HCEC 1CT (cell line): ENCODE measurements at places on chromosomes 3 and 15.
A peak's percentile ranks its signal among the peaks of the same experiment; 100 is the strongest.

DNA sequence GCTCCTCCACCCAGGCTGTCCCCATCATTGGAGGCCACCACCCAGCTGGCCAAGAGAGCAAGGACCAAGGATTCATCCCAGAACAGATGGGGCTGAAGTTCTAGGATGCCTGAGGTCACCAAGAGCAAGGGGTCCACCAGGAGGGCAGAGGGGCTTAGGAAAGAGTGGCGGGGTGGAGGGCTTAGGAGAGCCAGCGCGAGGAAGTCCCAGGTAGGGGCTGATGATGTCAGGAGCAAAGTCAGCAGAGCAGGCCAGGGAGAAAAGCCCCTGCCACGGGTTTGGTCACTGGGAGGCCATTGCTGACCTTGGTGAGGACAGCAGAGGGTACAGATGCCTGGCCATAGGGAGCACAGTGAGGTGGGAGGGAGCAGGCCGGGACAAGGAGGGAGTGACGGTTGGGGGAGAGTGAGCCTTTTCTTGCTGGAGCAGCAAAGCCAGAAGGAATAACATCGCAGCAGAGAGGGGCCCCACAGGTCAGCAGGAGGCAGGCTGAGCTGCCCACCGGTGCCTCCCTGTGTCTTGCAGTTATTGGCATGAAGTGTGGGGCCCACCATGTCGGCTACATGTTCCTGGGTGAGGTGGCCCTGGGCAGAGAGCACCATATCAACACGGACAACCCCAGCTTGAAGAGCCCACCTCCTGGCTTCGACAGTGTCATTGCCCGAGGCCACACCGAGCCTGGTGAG is 5.2 kb downstream of the PARP3 start:
- no peak for DNase-seq

DNA sequence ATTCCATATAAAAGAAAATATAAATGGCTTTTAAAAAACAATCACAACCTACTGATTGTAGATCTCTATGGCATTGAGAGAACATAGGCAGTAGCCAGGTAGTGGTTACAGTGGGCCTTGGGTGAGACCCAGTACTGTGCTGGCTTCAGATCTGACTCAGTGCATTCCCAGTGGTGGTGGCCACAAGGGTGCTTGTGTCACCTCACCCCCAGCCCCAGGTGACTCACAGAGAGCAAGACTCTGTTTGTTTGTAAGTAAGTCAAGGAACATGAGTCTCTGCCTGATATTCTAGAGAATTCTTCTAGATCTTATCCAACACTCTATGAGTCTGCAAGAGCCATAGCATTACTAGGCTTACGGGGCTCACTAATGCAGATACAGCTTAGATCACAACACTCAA is 118.8 kb upstream of the AZI2 start:
- no peak for DNase-seq

- peak; percentile 34 for DNase-seq
These were observed 95.0 kb downstream of the NFKBIZ start for GRCh38 chr3:101944308-101944707.

GRCh38 chr15:81929557-81929956 is 116.3 kb downstream of the MEX3B start:
- no peak for DNase-seq

DNA sequence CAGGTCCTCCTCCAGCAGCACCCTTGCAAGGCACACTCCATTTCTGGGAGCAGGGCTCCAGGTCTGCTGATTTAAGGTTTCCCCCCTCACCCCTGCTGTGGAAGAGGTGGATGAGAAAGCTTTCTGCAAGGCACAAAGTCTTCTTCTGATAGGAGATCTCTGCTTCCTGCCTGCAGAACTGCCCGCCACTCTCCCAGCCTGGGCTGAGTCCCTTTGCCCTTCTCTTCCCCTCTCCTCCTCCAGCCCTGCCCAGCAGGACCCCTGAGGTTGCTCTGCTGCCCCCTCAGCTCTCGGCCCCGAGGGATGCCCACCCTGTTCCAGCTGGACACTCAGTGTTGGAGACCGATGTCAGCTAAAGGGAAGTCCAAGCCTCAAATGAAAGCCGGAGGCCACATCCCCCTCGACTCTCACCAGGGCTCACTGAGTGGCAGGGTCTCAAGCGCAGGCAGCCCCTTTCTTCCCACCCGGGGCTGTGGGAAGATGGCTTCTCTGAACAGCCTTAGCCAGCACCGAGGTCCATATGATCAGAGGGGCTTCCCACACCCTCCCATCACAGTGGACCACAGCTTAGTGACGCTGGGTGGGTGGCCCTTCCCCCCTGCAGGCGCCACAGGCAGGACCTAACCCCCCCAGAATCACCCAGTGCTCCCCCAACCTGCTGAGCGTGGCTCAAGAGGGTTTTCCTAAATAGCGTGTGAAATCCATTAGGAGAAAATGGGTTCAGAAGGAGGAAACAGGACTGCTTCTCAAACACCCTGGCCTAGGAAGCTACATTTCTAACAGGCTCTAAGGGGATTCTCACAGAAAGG is 4.0 kb downstream of the ATP10A start:
- DNase-seq, result no peak

DNA sequence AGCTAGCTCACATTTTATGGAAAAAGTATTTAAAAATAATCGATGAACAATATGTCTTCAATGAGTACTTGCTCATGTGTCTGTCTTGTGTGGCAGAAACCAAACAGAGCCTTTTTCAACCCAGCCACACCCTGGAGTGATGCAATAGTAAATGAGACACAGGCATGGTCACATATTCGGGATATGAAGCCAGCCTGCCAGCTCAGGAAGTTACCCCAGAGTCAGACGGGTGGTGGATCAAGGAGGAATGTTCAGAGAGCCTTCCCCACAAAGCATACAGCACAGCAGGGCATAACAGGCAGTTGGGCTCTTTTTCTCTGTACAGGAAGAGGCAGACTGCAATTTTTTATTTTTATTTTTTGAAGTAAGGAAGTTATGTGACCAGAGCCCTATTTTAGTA is 27.3 kb downstream of the LARP6 start:
- peak; percentile 87 for DNase-seq

GRCh38 chr3:11808231-11808630 is 38.5 kb downstream of the TAMM41 start:
- no peak for DNase-seq

DNA sequence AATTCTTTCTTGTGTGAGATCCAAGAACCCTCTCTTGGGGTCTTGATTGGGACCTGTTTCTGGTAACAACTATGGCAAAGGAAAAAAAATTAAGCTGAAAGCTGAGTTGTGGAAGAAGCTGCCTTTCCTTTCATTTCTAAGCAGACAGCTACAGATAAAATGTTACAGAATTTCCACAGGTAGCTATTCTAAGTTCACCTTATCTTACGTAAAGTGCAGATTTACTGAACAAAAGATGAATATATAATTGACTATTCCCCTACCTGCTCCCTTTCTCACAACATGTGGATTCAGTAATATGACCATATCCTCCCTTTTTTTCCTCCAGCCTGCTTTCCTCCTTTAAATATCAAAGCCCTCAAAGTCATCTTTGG is 36.6 kb downstream of the CLEC3B start:
- no peak for DNase-seq

DNA sequence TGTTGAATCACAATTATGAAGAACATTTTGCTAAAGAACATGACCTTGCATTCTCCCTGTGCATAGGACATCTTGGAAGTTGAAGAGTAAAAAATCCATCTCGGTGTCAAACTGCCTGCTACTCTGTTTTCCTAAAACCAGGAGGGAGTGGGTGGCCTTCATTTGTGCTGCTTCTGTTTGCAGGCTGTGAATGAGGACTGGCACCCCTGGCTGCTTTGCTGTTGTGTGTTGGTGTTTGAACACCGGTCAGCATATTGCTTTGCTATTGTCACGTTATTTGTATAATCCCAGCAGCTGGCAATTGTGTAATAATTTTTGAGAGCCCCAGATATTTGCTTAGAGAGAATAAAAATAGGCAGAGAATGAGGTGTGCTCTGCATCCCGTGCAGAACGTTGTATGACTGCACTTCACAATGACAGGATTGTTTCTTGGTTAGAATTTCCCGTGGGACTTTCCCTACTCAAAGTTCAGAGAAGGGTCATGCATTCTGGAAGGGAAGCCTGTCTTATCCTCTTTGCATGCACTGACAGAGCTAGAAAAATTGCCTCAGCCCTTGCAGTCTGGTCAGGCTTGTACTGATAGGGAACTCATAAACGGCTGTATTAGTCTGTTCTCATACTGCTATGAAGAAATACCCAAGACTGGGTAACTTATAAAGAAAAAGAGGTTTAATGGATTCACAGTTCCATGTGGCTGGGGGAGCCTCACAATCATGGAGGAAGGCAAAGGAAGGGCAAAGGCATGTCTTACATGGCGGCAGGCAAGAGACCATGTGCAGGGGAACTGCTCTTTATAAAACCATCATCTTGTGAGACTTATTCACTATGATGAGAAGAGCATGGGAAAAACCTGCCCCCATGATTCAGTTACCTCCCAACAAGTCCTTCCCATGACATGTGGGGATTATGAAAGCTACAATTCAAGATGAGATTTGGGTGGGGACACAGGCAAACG is 16.3 kb downstream of the SV2B start:
- DNase-seq, result no peak

- DNase-seq, result no peak
These were observed 51.9 kb upstream of the RPL32 start for GRCh38 chr3:12893247-12893646.

DNA sequence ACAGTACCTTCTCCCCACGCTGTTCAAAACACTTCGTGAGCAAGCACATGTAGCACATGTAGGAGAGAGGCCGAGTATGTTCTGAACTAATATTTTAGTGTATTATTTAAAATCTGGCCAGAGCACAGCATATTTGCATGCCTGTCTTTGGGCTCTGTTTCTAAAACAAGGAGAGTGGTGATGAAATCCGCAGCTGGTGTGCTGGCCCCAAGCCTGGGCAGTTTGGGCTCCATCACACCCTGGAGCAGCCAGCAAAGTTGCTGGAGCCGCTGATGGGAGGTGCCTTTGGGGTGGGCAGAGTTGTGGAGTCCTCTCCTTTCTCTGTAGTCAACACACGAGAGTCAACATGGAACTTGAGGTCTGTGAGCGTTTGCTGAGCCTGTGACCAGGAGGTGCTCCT is 116.6 kb downstream of the SLCO3A1 start:
- peak; percentile 41 for DNase-seq

DNA sequence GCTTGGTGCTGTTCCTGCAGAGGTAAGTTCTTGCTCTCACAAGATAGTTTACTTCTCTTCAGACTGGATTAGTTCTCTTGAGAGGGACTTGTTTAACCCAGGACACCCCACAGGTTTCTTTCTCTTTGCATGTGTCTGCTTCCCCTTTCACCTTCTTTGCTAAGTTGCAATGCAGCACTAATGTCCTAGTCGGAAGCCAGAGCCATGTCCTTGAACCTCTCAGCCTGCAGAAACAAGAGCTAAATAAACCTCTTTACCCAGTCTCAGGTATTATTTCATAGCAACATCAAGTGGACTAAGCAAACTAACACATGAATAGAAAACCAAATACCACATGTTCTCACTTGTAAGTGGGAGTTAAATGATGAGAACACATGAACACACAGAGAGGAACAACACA is 915.2 kb downstream of the NSUN3 start:
- no peak for DNase-seq

- no peak for DNase-seq
These were observed 211.8 kb downstream of the NAALADL2 start for GRCh38 chr3:175070946-175071345.

DNA sequence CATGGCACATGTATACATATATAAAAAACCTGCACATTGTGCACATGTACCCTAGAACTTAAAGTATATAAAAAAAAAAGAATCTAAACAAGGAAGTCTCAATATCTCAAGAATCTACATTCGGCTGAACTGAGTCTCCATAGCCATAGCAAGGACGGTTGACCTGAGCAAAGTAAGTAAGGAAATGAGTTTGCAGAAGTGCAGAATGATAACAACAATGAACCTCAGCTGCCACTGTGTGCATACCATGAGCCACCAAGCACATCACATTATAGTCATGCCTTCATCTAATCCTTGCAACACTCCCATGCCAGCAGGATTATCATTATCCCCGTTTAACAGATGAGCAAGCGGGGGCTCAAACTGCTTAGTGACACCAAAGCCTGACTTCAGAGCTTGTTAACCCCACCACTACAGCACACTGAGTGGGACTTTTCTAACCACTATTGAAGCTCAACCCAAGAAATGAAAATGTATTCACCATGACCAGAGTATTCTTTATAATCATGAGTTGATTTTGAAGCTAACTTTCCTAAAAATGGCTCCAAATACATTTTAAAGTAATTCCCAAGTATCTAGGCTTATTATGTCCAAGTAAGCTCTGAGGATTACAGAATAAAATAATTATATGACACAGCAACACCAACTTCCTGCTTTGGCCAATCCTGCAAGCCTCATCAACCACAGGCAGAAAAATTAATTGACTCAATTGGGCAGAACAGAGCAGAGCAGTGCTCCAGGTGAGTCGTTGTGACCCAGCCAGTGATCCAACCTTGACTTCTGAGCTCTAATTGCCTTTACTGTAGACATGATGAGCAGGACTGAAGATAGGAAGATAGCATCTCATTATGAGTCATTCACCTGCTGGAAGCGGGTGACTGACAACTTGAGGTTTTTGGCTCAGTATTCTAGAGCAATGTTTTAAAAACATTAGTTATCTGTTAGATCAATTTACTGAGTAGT is 47.3 kb upstream of the IL12A start:
- DNase-seq, result peak; percentile 33

GRCh38 chr3:190644035-190644434 is 130.2 kb downstream of the IL1RAP start:
- DNase-seq, result no peak

GRCh38 chr3:175224051-175224450 is 364.9 kb downstream of the NAALADL2 start:
- DNase-seq, result no peak

- DNase-seq, result no peak
These were observed 37.8 kb upstream of the CSPG4 start for GRCh38 chr15:75750261-75751050.

DNA sequence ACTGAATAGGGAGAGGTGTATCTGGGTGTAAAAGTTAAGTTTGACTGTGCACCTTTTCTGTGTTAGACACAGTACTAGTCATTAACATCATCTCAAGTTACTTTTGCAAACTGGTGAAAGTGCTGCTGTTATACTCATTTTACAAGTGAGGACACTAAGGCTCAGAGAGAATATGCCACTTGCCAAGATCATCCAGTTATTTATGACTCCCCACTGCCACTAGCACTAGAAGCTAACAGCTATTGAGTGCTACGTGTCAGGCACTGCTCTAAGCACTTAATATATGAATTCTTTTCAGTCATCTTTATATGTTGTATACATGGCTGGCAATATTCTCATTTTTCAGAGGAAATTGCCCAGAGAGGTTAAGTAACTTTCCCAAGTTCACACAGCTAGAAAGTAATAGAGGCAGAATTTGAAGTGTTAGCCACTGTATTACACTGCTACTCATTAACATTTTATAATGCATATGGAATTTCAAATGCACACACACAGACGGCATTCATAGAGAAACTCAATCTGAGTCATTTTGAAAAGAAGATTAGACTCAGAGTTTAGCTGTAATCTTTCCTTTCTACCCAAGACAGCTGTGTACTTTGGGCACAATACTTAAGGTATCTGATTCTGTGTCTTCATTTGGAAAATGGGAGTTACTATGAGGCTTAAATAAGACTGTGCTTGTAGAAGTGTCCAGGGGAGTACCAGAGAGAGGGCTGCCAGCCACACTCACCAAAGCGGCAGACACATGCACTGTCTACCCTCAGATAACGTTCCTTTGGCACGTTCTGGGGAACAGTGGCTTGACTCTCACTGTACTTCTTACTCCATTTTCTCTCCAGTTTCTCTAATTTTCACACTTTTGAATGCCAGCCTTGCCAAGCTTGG is 1.3 kb upstream of the MASP1 start:
- DNase-seq, result peak; percentile 16
